GF-D8 (cell line): ENCODE measurements at places on chromosomes 1 and 21.
A peak's percentile ranks its signal among the peaks of the same experiment; 100 is the strongest.

- no peak for DNase-seq
Observed at GRCh38 chr1:11027316-11027715, 14.9 kb downstream of the TARDBP start.

DNA sequence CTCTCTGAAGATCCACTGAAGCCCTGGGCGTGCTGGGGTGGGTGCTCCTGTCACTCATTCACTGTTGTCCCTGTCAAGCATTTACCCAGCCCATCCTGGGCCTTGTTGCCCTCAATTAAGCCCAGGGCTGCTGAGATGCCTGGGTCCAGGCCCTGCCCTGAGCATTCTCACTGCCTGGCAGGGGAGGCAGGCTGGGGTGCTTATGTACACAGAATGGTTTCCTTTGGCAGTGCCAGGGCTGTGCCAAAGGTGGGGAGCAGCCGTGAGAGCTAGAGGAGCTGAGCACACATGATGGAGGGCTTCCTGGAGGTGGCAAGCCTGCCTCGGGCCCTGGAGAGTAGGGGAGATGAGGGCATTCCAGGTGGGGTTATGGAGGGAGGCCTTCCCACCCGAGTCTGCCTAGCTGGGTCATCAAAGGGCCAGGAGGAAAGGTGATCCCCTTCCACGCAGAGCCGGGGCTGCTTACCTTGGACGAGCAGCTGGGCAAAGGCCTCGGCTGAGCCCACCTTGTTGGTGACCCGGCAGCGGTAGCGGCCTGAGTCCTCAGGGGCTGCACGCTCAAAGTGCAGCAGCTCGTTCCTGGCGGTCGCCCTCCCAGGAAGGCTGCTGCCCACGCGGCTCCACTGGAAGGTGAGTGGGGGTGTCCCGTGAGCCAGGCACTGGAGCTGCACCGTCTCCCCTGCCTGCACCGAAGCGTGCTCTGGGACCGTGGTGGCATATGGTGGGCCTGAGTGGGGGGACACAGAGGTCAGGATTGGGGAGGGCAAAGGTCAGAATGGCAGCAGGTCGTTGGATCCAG is 26.5 kb downstream of the LDLRAD2 start:
- DNase-seq, result no peak

- no peak for DNase-seq
Observed at GRCh38 chr1:205650241-205650640, 18.4 kb upstream of the ELK4 start.

- DNase-seq, result peak; percentile 13
Observed at GRCh38 chr1:236759252-236759859, 35.7 kb upstream of the MTR start.

GRCh38 chr1:111833334-111833733 is 77.6 kb downstream of the DDX20 start:
- no peak for DNase-seq

DNA sequence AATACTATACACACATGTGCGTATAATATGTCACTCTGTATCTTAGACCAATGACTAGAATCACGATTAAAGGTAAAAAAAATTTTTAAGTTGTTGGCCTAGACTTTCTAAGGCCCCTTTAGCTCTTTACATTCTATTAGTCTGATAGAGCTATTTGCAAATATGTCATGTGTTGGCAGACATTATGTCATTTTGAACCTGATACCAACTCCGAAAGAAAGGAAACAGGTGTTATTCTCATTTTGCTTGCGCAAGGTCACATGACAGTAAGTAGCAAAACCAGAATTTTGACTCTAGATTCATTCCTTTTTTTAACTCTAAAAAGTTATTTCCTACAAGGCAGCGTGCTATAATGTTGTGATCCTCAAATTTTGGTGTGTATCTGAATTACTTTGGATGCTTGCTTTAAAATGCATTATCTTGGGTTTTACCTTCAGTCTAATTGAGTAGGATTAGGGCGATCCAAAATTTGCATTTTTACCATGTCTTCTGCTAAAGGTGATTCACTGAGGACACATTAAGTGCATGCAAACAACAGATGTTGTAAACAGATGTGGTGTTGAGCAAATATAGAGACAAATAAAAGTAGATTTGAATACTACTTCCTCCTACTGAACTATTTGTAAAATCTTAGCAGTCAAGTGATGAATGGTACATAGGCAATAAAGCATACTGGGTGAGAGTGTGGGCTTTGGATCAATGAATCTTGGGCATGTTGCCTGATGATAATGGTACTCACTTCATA is 63.5 kb upstream of the KIAA1614 start:
- DNase-seq, result no peak

DNA sequence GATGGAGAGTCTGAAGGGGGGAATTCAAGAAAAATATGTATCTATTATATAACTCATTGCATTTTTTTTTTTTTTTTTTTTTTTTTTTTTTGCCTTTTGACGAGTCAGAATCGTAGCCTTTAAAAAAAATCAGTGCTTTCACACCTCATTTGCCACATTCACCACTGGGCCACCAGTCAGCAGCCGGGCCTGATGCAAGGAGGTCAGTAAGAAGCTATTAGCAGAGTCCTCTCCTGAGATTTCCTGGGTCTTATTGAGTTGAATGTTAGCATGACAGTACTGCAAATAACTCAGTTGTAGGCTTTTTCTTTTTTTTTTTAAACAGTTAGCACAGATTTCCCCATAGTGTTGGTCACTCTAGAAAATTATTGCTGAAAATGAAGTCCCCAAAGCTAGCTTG is 139.8 kb downstream of the SPATA17 start:
- no peak for DNase-seq

DNA sequence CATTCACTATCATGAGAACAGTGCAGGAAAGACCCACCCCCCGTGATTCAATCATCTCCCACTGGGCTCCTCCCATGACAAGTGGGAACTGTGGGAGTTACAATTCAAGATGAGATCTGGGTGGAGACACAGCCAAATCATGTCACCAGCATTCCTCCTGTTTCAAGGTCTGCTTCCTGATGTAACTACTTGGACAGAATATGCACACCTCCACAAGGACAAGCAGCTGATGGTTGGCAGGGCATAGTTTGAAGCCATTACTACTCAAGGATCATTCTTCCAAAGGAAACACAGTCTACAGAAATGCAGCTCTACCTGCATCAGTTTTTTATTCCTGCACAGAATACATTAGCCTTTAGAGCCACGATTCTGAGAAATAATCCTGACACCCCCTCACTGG is 28.5 kb upstream of the RNF2 start:
- no peak for DNase-seq

DNA sequence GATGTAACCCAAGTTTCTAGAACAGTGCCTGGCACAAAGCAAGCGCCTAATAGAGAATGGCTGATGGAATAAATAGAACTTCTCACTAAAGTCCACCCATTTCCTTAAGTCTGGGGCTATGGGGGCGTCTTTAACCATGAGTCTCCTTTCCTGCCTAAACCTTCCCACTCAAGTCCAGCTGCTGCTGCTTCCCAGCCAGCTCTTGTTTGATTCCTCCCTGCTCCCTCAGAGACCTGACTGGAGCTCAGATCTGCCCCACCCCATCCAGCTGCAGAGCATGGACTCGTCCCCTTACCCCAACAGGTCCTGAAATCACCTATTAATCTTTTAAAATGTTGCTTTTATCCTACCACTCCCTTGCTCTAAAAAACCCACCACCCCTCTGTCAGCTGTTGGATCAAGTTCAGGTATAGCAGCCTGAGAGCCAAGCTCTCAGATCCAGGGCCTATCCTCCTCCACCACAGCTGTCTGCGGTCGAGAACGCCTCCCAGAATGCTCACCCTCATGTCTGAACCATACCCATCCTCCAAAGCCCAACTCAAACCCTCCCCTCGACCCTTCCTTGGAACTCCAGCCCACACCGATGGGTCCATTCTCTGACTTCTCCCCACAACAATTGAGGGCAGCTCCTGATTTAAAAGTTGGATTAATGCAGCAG is 12.8 kb upstream of the GALNT2 start:
- DNase-seq, result no peak

GRCh38 chr1:86018283-86018923 is 138.2 kb downstream of the COL24A1 start:
- DNase-seq, result no peak

DNA sequence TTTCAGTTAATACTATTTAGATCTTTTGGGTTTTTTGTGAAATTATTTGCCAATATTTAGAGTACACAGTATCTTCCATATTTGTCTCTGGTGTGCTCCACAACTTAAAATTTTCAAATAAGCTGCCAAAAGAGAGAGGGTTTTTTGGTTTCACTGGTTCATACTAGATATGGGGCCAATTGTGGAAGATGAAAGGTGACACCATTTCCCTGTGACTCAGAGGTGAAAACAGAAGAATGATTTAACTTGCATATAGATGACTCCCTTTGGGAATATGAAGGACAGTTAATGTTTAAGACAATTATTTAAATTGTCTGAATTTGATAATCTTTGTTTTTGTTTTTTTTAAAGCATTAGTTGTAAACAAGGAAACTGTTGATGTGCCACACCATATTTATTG is 37.5 kb downstream of the IVNS1ABP start:
- DNase-seq, result no peak

GRCh38 chr1:115117298-115117697 is 28.0 kb upstream of the TSPAN2 start:
- DNase-seq, result no peak

GRCh38 chr21:28124541-28124940 is 868.1 kb downstream of the LTN1 start:
- no peak for DNase-seq

- DNase-seq, result no peak
Observed at GRCh38 chr1:18796950-18797349, 62.5 kb downstream of the TAS1R2 start.

DNA sequence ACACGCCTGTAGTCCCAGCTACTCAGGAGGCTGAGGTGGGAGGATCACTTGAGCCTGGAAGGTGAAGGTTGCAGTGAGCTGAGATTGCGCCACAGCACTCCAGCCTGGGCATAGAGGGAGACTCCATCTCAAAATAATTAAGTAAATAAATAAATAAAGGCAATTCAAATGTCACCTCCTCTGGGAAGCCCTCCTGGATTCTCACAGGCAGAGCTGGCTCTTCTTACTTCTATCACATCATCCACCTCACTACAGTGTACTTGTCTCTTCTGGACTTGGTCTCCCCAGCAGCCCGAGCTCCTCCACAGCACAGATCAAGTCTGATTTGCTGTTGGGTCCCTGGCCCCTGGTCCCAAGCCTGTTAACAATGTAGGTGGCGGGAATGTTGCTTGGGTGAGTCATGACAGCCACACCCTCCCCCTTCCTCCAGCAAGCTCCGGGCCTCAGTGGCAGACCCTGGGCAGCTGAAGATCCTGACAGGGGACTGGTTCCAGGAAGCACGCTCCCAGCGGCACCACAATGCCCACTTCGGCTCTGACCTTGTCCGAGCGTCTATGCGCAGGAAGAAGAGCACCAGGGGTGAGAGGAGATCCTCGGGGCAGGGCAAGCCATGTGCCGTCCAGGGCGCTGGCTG is 5.3 kb downstream of the SYTL1 start:
- no peak for DNase-seq

- DNase-seq, result no peak
Observed at GRCh38 chr1:201937624-201938213, 8.6 kb downstream of the LMOD1 start.

- DNase-seq, result no peak
Observed at GRCh38 chr1:66119148-66119547, 326.5 kb downstream of the PDE4B start.

- no peak for DNase-seq
Observed at GRCh38 chr1:89959719-89960118, 35.2 kb upstream of the ZNF326 start.

- DNase-seq, result no peak
Observed at GRCh38 chr1:110310300-110310699, 28.9 kb upstream of the RBM15 start.

DNA sequence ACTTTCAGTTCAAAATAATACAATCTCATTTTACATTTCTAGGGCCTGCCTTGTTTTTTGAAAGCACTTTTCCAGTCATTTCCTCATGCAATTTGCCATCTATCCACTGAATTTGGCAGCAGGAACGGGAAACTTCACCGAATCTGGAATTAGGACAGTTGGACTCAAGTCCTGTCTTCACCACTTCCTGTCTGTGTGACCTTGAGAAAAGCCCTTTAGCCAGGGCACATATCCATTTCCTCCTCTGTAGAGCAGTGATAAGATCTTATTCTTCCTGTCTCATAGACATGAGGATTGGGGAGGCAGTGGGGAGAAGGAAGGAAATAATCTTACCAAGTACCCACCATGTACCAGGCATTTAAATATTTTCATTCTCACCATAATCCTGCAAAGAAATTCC is 12.0 kb downstream of the VAV3 start:
- DNase-seq, result peak; percentile 78

- DNase-seq, result no peak
Observed at GRCh38 chr1:112335351-112335750, 60.7 kb upstream of the CTTNBP2NL start.

DNA sequence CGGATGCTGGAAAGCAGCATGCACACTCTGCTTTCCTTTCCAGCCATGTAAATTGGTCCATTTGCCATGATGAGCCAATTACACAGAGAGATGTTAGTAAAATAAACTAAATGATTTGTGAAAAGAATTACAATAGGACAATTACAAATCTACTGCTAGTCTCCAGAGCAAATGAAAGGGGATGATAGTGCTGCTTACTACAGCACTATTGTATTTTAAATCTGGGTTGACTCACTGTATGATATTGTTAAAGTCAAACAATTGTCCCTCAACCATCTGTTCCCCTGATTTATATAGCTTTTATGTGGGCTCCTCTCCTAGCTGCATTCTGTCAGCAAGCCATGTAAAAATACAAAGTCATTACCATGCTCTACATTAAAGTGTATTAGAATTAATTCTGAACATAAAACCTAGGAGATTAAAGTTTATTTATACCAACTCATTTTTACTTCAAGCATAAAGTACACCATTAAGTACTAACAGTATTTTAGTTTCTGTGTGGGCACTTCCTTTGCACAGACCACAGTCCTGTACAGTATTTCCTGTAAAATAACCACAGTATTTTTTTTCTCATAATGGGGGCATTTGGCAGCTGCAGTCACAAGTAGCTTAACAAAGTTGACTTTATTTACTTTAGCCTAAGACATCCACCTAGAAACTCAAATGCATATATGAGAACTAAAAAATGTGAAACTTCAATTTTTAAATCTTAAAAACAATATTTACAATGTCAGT is 135.8 kb downstream of the VAV3 start:
- DNase-seq, result peak; percentile 66

DNA sequence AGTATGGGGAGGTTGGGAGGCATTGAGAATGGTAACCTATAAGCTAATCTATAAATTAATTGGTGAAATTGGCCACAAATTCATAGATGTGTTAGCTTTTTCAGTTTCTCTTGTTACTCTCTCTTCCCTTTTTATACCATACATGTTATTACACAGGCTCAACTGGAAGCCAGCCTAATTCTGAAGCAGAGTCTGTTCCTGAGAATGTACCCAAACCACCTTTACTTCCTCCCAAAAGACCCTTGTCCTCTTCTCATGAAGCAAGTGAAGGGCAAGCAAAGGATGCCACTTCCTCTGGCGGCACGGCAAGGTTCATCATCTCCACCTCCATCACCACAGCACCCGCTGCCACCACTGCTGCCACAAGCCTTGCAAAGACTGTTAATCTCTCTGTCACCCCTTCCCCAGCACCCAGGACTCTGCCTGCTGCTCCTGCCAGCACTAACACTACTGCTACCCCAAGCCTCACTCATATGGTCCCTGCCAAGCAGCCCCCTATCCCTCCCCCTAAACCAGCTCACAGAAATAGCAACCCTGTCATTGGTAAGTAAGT is 39.5 kb upstream of the RCC1 start:
- no peak for DNase-seq

GRCh38 chr21:27110956-27111355 is 144.1 kb upstream of the ADAMTS5 start:
- DNase-seq, result no peak
